ENCODE measurements at places on chromosomes 16 and 17. TPM values are rescaled to one million over a fixed set of nuclear protein-coding genes. Genes with fewer than 3 reads are reported as not detected.

DNA sequence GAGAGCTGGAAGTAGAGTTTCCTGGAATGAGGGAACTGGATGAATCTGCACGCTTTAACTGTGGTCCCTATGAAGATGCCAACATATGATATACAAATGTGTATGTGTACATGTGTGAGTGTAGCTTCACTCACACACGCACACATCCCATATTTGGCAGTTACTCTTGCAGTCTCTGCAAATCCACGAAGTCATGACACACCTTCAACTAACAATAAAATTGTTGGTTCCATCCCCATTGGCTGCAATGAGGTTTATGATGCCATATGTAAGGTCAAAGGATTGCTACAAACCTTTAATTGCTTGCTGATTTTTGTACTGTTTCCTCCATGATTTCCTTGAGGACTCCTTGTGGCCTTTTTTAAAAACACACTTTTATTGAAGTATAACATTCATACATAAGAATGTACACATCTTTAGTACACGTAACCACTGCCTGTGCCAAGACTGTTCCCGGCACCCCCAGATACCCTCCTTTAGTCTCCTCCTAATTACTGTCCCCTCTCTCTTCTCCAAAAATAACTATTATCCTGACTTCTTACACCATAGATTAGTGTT lies 22.0 kb downstream of the MYO1D start:
- DNase-seq = no peak

- no peak for DNase-seq
Measured at GRCh38 chr17:31560616-31561235, 169.3 kb downstream of the RAB11FIP4 start.

DNA sequence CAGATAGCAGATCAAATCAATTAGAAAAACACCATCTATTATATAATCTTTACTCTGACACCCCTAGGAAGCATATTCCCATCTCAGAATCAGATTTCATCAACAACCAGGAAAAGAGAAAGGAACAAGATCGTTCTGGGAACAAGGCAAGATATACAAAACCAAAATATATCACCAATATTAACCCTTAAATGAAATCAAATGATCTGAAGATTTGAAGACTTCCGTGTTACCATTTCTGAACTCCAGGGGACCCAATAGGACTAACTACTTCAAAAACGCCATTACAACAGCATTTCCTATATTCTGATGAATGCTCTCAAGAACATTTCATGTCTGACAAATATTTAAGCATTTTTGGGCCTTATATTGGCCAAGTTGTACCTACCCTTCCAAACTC lies 624.2 kb upstream of the ZFHX3 start:
- DNase-seq = no peak

- no peak for DNase-seq
Measured at GRCh38 chr17:50058296-50058953, 2.5 kb downstream of the ITGA3 start.

DNA sequence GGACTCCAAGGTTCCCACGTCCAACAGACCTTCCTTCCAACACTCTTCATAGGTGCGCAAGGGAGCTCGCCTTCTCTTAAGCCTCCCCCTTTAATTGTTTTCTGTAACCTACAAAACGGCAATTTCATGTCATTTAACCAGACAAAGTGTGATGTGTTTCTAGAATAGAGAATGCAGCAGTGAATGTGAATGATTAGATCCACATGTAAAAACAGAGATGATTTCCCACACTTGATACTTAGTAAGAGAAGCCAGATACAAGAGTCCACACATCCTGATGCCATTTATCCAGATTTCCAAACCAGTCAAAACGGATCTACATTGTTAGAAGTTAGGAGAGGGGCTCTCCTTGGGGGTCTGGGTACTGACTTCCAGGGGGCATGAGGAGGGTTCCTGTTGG lies 89.3 kb downstream of the IRF8 start:
- DNase-seq = no peak

GRCh38 chr16:28930652-28931051 lies 1.1 kb upstream of the CD19 start:
- DNase-seq = no peak

GRCh38 chr16:61435346-61435745 lies 600.9 kb downstream of the CDH8 start:
- DNase-seq = no peak

DNA sequence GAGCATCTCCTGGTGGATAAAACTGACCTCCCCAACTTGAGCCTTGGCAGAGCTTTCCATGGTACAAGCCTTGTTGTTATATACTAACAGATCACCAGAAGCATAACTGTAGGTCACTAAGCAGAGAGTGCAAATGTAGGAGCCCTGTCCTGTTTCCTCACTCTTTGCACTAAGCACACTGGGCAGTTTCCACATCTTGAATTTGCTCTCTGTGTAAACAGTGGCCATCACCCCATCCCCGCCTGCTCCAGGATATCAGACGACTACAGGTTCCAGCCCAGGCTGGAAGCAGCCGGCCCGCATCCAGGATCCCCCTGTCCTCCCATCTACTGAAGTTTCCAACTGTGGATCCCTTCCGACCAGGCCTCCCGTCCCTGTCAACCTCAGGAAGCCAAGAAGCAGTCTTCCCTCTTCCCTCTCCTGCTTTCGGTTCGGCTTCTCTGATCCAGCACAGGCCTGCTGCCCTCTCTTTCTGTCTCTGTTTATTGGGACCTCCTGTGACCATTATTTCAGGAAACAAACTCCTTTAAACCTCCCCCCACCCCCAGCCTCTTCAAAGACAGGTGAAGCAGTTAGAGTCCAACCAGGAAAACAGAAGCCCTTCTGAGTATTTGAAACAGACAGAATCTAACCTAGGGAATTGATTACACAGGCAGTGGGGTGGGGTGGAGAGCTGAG lies 22.6 kb upstream of the CACNG4 start:
- no peak for DNase-seq

The CFAP119 gene
- 1.6 TPM for total RNA-seq

The TPSD1 gene
- total RNA-seq = not detected

The EPN3 gene
- total RNA-seq = 0.31 TPM

The PRR35 gene
- not detected for total RNA-seq

All from occipital lobe (tissue), 3 donors.